ENCODE measurements at places on chromosomes 1 and 21. TPM values are rescaled to one million over a fixed set of nuclear protein-coding genes. Genes with fewer than 3 reads are reported as not detected.

The TMEM269 gene
- not detected for total RNA-seq

The GPR52 gene
- total RNA-seq, result 2.2 TPM

The SYDE2 gene
- 2.9 TPM for total RNA-seq

DNA sequence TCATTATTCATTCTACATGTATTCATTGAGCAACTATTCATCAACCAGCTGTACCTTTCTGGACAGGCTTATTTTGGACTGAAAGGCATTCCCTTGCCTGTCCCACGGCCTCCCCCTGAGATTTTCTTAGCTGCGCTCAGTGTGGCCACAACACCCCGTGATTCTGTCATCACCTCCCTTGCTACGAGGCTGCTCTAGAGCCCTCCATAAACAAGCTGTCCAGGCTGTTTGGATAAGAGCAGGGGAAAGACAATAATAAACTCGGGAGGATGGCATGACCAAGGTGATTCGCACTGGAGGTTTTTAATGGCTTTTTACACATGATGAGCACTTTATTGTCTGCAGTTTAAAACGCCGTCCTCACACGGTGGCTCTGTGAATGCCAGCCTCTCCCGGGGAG lies 139.7 kb downstream of the ROR1 start:
- no peak for DNase-seq

GRCh38 chr1:18999359-18999758 lies 42.9 kb upstream of the IFFO2 start:
- DNase-seq, result peak; percentile 28

DNA sequence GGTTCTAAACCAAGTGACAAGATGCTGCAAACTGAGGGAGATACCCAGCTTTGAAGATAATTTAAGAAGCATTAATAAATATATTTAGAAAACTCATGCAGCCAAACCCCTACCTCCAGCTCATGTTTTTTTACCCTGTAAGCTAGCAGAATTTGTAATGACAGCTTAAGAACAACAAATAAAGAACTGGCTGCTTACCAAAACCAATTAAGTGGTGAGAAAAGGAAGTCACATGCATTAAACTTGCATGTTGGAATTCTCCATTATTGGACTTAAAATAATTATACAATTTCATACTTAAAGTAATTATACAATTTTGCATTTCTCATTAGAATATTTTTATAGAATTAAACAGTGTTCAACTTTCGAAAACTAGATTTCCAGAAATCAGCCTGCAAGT lies 75.6 kb upstream of the CNIH3 start:
- DNase-seq, result peak; percentile 69

DNA sequence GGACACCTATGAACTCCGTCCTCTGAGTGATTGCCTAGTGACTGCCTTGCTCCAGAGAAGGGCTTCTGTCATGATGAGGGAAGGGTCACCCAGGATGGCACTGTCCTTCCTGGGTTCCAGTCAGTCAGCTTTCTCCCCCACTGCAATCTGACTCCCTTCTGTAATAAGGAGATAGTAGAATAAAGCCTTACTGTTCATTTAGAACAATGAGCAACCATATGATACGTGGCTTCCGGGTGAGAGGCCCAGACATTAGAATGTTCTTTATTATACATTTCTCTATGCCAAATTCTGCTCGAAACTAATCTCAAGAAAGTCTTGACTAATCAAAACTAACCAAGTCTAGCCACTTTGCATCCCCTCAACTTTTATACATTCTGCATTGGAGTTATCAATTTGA lies 8.5 kb upstream of the MTMR11 start:
- no peak for DNase-seq

- no peak for DNase-seq
Observed at GRCh38 chr1:24437631-24438396, 22.2 kb downstream of the NIPAL3 start.

- DNase-seq, result peak; percentile 98
Observed at GRCh38 chr1:66371233-66372005, 162.5 kb upstream of the SGIP1 start.

GRCh38 chr21:15060543-15061175 lies 4.1 kb downstream of the NRIP1 start:
- no peak for DNase-seq

DNA sequence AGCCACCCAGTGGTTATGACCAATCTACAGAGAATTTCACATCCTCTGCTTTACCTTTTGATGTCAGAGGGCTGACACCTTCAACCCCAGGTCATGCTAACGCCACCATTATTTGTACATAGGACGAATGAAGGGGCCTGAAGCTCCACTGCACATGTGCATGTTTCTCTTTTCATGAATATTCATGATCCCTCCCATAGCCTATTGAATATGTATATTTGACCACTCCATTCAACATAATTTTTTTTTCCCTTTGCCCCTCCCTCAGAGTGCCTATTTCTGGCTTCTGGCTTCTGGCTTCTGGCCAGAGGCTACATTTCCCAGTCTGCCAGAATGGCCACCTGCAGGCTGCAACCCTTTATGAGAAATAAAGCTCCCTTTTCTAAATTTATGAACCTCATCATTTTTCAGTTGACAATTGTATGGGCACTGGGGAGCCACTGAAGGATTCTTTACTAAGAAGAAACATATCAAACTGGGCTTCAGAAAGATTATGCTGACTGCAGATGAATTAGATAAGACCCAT lies 406.7 kb downstream of the SIPA1L2 start:
- no peak for DNase-seq

DNA sequence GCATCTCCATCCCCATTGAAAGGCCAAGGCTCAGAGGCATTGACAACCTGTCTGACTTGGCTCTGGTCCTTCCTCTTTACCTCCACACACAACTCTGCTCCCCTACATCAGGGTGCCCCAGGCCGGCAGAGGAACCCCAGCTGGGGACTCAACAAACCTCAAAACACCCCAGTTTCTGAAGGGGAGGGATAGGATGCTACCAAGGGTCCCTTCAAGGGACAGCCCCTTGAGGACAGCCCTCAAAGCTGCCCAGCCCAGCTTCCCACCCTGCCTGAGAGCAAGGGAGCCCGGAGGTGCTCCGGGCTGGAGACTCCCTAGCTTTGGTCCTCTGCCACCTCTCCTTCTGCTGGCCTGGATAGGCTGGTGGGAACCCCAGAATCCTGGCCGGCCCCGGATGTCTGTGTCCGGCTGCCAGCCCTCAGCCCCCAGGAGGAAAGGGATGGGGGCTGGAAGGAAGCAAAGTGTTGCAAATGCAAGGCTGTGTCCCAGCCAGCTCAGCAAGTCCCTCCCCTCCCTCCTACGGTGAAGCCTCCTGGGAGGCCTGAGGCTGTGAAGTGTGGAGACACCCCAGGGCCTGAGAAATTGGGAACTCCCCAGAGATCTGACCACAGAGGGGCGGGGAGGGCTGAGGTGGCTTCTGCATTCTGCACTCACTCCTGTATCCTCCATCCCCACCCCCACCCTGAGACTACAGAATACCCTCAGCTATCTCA lies 1.1 kb upstream of the MARCKSL1 start:
- DNase-seq, result no peak

DNA sequence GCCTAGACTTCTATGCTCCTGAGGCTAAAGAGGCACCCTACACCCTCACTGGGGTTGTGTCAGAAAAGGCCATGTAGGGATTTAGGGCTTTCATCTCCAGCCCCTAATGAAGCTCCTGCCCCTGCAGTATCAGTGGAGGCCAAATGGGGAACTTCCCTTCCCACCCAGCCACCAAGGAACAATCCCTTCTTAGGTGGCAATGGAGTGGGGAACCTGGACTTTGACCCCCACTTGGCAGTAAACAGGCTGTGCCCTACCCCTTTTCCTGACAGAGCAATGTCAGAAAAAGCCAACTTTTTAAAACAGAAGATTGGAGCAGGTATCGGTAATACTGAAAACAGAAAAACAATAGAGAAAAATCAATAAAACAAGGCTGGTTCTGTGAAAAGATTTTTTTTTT lies 35.5 kb upstream of the SLC19A2 start:
- DNase-seq, result no peak

DNA sequence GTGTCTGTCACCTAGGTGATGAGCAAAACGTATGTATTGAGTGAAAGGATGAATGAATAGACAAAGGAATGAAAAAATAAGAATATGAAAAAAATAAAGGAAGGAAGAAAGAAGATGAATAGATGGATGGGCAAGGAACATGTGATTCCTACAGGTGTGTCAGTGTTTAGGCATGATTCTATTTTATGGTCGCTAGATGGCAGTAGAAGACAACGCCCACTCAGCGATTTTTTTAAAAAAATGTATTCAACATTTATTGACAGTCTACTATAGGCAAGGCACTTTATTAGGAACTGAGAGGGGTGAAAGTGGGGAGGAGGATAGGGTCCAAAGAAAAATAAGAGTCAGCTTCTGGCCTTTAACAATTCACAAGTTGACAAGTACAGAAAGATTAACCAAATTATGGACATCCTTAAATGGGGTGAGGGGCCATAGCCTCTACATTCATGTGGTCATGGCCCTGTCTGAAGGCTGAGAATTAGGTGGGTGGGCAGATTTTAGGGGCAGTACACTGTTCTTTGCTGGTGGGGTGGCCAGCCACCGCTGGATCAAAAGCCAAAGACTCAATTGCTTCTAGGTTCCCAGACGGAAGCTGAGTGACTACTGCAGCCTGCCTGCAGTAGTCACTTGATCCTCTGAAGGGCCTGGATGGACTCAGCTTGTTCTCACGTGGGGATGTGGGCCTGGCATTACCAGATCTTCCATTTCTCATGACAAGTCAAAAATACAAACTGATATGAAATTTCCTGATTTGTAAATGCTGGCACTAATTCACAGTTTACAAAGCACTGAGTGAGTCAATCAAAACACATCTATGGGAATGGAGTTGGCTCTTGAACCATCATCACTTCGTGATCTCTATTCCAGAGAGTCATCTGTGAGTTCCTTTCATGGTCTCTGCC lies 83.9 kb downstream of the FASLG start:
- peak; percentile 51 for DNase-seq

DNA sequence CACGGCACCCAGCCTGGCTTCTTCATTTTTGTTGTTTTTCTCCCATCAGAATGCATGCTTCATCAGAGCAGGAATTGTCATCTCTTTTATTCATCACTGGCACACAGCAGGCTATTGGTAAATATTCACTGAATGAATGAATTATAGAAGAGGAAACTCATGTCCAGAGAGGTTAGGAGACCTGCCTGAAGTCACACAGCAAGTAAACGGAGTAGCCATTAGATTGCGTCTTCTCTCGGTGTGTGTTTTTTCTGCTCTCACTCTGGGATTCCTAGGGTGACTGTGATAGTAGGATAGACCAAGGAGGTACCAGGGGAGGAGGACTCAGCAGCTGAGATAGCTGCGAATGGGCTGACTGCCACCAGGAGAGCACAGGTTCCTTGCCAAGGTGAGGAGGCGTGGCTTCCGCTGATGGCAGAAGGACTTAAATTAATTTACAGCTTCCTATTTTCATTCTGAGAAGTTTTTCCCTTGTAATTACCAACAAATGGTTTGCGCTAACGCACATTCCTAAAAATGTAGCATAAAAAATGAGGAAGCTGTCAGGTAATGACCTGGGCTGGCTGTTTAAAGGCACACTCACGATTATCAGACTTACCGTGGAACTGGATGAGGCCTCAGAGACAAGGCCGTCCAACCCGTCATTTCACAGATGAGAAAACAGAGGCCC lies 4.5 kb upstream of the NCMAP start:
- DNase-seq, result no peak

DNA sequence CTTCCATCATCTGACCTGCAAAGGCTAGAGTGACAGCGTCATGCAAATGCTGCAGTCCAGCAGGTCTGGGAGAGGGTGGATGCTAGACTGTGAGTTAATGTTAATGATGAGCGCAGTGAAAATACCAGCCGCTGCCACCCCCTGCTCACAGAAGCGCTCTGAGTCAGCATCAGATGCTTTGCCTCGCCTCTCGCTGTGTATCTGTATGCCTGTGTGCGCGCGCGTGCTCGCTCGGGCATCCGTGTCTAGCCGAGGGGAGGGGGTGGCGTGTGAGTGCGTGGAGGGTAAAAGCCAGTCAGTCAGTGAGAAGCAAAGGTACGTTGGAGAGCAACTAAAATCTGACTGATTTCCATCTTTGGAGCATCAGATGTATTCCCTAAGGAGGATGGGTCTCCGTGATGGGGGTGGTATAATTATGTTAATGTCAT lies 858.7 kb downstream of the USP25 start:
- DNase-seq, result no peak

Data from endothelial cell of umbilical vein (primary cell).